ENCODE measurements at places on chromosomes 4 and X.

- DNase-seq: no peak
Measured at GRCh38 chr4:71520850-71521249, 182.0 kb downstream of the SLC4A4 start.

DNA sequence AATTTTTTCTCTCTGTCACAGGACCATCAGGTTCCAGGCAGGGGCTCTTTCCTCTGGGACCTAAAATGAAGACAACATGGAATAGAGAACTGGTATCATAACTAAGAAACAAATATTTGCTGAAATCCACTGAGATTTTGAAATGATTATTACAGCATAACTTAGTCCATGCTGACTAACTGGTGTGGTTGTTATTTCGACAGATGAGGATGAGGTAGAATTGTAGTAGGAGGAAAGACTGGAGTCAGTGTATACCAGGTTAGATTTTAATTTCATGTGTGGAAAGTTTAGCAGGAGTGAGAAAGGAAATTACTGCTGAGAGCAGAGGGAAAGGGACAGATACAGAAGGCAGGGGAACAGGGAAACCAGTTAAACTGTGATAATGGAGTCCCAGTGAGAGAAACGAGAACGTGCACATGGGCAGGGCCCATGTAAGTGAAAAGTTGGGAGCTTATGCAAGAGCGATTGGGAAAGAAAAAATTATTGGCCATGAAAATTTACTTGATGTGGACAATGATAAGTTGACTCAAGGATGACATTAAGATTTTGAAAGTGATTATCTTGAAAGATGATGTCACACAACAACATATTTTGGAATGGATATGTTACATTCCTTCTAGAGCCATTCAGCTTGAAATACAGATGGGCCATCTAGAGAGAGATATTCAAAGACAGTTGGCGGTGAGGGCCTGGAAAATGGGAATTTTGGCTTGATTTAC, 98.7 kb upstream of the DDIT4L start:
- no peak for DNase-seq

DNA sequence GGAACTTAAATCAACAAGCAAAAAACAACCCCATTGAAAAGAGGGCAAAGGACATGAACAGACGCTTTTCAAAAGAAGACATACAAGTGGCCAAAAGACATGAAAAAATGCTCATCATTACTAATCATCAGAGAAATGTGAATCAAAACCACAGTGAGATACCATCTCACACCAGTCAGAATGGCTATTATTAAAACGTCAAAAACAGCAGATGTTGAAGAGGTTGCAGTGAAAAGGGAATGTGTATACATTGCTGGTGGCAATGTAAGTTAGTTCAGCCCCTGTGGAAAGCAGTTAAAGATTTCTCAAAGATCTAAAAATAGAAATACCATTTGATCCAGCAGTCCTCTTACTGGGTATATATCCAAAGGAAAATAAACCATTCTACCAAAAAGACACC, 22.6 kb downstream of the RTL9 start:
- DNase-seq: no peak

DNA sequence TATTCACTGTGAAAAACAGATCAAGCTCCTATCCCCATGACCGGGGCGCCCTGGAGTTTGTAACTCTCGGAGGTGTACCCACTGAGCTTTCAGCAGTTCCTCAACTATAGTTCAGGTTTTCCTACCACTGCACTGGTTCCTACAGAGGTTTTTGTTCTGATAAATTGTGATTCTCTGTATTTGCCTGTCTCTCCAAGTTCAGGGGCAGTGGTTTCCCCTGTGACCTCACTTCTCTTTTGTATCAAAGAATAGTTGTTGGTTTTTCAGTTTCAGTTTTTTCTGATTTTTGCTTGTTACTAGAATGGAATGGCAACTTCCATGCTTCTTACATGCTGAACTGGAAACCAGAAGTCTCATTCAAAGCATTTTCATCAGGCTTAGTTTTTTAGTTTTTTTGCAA, 56.8 kb upstream of the PLS3 start:
- no peak for DNase-seq

GRCh38 chr4:48270523-48270897, 872 bp upstream of the TEC start:
- DNase-seq: no peak

GRCh38 chrX:776529-777230, 146.1 kb downstream of the SHOX start:
- DNase-seq: no peak

- no peak for DNase-seq
Measured at GRCh38 chr4:139898293-139898692, 232.7 kb downstream of the MGST2 start.

- DNase-seq: no peak
Measured at GRCh38 chrX:134745636-134746409, 87.6 kb upstream of the PLAC1 start.

DNA sequence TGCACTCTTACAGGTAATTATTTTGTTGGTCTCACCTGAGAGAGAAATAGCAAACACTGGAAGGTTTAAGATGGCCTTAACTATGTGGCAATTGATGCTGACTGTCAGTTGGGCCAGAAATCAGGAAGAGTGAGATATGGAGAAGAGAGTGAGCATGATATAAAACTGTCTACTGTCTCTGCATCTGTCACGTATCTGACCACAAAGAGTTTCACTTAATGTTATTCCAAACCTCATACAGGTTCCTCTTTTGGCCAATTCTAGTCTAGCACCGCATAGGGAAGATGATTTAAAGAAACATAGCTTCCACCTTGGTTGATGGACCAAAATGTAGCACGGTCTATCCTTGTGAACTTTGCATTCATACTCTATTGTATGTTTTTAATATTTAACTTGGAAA, 381.0 kb upstream of the BOD1L1 start:
- DNase-seq: no peak

- no peak for DNase-seq
Measured at GRCh38 chr4:31662951-31663350, 942.8 kb downstream of the PCDH7 start.

- DNase-seq: no peak
Measured at GRCh38 chrX:24920769-24921168, 95.0 kb downstream of the ARX start.

DNA sequence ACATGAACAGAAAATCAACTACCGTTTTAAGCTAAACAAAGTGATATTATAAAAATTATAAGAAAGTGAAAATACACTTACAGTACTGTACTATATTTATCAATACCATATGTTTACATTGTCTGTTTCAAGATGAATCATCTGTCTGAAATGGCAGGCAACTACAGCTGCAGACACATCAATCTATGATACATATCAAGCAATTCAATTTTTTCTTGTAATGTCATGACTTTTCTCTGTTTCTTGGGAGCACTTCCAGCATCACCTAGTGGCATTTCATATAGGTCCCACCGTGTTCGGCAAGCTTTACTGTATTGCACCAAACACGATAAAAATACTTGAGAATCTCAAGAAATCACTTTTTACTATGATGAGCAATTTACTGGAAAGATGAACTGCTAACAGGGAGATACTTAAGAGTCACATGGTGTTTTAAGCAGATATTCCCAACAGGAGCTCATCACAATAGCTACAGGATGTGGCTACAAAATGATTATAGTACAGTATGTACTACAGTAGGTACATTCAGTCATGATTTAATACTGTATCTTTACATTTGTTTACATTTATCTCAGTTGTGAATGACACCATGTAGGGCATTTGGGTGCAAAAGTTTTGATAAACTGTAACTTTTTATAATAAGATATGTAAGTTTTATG, 207.4 kb downstream of the ADAM29 start:
- DNase-seq: no peak

DNA sequence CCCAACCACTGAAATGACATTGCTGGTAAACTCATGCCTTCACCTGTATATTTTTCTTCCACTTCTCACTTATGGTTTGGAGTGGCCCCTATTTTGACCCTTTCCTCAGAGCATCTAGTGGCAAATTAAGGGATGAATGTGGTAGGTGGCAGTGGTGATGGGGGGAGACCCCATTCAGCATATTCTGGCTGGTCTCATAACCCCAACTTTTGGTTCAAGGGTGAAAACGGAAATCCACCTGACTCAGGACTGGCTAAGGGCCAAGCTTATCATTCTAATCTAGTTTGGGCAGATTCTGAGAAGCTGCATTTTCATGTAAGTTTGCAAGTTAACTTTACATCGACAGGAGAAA, 47.0 kb upstream of the NSUN7 start:
- DNase-seq: no peak

DNA sequence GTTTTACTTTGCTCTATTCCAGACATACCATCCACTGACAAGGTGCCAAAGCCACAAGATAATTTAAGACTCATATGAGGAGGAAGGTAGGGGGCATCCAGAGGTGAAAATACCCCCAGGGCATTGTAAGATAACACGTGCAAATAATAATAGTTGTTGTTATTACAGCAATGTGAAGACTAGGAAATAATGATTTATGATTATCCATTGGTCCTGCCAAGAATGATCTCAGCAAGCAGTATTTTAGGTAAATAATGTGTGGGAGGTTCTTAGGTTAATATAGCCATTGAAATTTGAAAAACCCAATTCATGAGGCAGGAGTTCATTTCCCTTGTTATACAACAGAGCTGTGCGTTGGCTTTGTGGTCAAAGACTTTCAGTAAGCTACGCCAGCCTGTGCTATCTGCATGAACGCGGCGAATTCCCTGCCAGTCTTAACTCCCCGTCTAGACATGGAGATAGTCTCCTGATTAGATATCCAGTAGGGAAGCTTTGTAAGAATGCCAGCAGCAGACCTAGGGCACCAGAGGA, 47.2 kb upstream of the MXRA5 start:
- no peak for DNase-seq

DNA sequence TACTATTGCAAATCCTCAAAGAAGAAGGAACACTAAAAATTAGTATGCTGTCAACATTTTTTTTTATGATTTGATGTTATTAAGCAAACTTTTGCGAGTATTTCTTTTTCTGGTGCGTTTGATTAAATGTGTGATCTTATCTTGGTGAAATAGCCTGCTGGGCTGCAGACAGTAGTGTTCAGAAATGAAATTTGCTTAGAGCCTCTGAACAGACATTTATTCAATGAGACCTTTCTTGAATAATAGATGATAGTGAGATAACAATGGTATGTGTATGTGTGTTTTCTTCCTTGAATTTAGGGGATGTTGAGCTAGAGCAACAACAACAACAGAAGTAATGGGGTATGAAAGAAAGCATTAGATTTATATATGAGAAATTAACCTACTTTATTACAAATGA, 12.7 kb downstream of the ADGRL3 start:
- DNase-seq: no peak

DNA sequence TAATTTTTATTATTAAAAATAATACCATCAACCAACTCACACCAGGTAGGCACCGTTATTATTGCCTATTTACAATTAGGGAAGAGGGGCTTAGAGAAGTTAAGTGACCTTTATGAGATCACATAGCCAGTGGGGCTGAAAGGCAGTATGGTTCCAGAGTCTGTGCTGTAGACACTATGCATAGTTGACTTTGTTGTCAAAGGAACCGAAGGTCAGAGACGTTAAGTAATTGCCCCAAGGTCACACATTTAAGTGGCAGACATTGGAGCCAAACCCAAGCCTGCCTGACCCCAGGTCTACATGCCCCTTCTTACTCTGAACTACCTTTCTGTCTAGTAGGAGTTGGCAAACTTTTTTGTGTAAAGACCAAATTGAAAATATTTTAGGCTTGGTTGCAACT, 36.4 kb downstream of the RHOH start:
- no peak for DNase-seq

GRCh38 chr4:122980860-122981259, 58.5 kb upstream of the NUDT6 start:
- no peak for DNase-seq
